ENCODE measurements at places on chromosomes 7 and 10. TPM values are rescaled to one million over a fixed set of nuclear protein-coding genes. Genes with fewer than 3 reads are reported as not detected.

Gene BLNK
- not detected for polyA plus RNA-seq

Gene ENO4
- polyA plus RNA-seq: not detected

Gene ZNF239
- 0.98 TPM for polyA plus RNA-seq

Gene UCMA
- polyA plus RNA-seq: not detected

Gene ADRA2A
- polyA plus RNA-seq: not detected

Gene ZSCAN21
- polyA plus RNA-seq: 8.2 TPM

Gene VTI1A
- polyA plus RNA-seq: 24.4 TPM

Gene PRLHR
- not detected for polyA plus RNA-seq

Gene MLXIPL
- polyA plus RNA-seq: not detected

Gene UBE3C
- 17.5 TPM for polyA plus RNA-seq

Gene SND1
- polyA plus RNA-seq: 82.5 TPM

Gene SP8
- polyA plus RNA-seq: not detected
